Stimulated activated naive CD4-positive, alpha-beta T cell (primary cell): ENCODE measurements at places on chromosomes 5 and 9.

GRCh38 chr9:79255651-79256260 is 316.0 kb upstream of the TLE4 start:
- DNase-seq, result no peak

GRCh38 chr9:70921136-70921535 is 200.3 kb downstream of the TRPM3 start:
- no peak for DNase-seq

DNA sequence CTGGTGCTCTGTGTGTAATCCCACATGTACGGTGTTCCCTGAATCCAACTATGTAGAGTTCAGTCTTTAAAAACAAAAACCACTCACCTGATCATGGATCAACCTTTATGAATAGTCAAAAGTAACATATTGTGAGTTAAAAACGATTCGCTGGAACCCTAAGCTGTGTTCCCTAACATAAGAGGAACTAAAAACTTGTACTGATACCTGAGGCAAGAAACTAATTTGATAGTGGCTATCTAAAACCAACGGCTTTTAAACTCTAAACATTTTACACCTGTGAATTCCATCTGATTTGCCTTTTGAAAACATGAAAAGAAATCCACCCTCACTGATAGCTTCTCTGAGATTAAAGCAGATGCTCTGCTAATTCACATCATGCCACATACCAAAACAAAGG is 101.5 kb downstream of the DEPDC1B start:
- no peak for DNase-seq

GRCh38 chr5:178058321-178059012 is 54.9 kb upstream of the N4BP3 start:
- DNase-seq, result no peak

GRCh38 chr5:143148771-143149170 is 254.7 kb downstream of the NR3C1 start:
- no peak for DNase-seq

GRCh38 chr9:892123-892522 is 50.6 kb downstream of the DMRT1 start:
- DNase-seq, result no peak

DNA sequence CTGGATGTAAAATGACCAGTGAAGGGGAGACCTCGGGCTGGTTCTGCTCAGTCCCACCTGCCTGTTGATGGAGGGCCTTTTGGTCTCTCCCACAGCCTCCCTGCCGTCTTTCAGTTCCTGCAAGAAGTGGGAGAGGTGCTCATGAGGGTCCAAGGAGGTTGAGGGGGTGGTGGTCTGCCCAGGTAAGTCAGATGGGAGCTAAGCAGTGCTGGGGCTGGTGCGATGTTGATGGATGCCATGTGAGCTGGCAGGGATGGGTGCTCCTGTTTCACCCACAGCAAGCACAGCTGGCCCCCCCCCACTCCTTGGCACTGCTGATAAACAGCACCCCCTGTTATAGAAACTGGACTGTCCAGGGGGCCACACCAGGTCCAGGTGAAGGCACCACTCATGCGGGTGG is 145.6 kb downstream of the NSG2 start:
- no peak for DNase-seq

DNA sequence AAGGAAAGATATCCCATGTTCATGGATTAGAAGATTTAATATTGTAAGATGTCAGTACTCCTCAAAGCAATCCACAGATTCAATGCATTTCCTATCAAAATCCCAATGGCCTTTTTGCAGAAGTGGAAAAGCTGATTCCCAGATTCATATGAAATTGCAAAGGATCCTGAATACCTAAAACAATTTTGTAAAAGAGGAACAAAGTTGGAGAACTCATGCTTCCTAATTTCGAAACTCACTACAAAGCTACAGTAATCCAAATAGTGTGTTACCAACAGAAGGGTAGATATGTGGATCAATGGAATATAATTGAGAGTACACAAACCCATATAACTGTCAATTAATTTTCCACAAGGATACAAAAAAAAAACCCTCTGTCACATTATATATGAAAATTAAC is 154.3 kb upstream of the ZNF618 start:
- no peak for DNase-seq

- DNase-seq, result no peak
Observed at GRCh38 chr9:112586599-112587155, 100.0 kb downstream of the KIAA1958 start.

- DNase-seq, result no peak
Observed at GRCh38 chr5:170410401-170410800, 21.2 kb upstream of the KCNMB1 start.

DNA sequence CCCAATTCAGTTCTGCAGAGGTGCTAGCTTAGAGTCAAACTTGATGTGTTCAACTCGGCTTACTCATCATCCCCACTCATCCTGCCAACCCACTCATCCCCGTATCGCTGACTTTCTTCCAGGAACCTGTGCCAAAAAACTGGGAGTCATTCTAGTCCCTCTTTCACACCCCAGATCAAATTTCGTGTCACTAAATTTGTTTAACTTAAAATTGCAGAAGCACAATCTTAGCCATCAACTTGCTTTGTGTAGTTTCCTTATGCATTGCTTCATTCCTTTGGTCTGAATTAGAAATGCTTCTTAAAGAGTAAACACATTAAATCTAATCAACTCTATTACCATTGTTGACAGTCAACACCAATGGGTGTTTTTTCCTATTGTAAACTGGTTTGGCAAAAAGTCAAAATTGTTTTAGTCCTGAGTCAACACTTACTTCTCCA is 162.4 kb downstream of the TTC39B start:
- no peak for DNase-seq

GRCh38 chr5:59367791-59368394 is 525.6 kb downstream of the PDE4D start:
- DNase-seq, result peak; percentile 1

DNA sequence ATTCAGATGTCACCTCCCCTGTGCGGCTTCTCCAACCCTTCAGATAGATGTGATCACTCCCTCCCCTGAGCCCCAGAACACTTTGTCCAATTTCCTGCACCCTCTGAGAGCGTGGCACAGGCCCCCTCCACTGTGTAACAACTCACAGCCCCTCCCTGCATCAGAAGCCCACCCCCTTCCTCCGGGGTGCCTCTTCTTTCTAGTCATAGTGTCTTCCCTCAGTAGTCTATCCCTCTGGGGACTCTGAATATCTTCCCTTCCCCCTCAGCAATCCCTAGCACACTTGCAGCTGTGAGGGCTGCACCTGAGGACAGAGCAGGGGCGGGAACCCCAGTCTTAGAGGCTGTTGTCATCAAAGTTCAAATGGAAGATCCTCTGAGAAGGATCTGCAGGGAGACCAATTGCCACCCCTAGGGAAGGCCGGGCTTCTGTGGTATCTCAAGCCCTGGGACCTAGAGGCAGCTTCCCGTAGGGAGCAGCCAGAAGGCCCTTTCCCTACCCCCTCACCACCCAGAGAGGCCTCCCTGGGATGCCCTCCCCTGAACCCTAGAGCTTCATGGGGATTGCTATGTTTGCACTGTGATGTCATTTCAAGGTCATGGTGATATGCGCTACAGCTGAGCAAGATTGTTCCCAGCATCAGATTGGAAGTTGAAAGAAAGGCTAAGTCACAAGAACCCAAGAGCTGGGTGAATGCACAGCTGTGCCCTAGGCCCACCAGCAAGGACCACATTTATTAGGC is 70.7 kb downstream of the THBS4 start:
- DNase-seq, result no peak

GRCh38 chr5:32031089-32031488 is 143.0 kb downstream of the GOLPH3 start:
- DNase-seq, result no peak

DNA sequence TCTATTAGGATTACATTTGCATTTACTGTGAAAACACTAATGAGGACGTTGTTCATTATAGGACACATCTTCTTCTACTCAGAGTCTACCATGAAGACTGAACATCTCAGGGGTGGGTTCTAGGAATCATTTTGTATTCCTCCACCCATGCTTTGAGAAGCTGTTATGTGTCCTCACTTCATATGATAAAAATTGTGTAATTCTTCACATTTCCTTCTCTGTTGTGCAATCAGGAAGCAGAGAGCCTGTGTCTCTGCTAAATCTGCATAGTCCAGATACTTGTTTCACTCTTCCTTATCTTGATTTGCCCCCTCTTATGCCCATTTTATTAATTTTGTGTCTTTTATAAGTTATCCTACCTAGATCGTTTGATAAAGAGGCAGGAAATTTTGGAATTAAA is 97.8 kb upstream of the IQGAP2 start:
- DNase-seq, result no peak

DNA sequence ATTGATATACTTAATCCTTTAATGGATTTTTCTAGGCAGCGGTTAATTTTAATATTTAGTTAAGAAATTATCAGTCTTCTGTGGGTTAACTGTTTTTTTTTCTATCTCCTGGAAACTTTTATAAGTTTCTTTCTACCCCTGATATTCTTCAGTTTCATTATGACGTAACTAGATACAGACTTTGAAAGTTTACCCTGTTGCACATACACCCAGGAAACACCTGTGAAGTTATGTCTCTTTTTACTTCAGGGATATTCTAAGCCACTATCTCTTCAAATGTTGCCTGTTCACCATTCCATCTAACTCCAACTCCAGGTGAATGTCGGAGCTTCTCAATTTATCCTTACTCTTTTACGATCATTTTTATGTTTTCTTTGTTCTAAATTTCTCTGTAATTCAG is 329.0 kb downstream of the ICE1 start:
- no peak for DNase-seq

GRCh38 chr5:94736498-94736897 is 118.0 kb downstream of the SLF1 start:
- no peak for DNase-seq

- no peak for DNase-seq
Observed at GRCh38 chr5:122291000-122291901, 20.8 kb upstream of the SNCAIP start.

DNA sequence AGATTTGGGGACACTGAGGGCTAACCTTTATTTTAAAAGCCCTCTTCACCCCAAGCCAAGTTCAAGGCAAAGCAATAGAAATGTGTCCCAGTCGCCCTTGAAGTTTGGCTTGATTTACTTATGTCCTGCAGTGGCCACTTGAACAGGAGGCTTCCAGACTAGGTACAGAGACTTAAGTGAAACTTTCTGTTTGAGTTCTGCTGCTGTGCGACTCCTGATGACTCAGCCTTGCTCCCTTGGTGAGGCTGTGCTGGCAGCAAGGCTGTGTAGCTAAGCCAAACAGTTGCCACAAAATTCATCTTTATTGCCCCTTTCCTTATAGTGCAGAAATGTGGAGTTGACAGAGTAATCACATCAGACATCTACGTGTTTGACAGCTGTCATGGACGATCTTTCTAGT is 68.8 kb upstream of the NTRK2 start:
- DNase-seq, result no peak

- no peak for DNase-seq
Observed at GRCh38 chr5:126744836-126745235, 32.1 kb upstream of the LMNB1 start.

GRCh38 chr5:1975898-1976765 is 93.4 kb upstream of the IRX4 start:
- no peak for DNase-seq

DNA sequence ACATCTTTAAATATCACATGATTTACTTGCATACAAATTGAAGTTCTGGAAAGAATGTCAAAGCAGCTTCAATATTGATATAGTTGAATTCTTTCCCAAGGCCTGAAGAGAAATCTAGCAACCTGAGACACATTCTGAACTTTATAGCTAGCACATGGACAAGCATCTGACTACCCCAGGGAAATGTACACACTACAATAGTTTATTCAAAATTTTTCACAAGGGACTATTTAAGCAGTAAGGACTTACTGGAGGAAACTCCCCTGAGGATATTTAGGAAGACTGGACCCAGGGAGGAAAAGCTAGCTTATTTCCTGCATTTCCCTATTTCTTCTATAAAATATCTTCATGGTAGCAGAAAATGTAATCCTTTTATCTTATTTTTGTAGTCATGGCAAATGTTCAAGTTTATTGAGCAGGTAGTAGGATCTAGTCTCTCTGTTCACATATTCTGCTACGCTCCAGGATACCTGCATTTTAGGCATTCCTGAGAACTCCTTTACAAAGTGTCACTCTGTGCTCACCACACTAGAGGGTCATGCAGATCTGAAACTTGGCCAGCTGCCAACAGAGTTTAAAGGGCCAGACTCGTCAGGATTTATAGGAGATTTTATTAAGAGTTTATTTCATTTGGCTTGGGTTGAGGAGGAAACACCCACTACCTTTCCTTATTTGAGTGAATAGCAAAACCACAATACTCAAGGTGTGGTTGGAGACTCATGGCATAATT is 348.4 kb upstream of the FTMT start:
- no peak for DNase-seq

- no peak for DNase-seq
Observed at GRCh38 chr5:174083056-174083827, 37.7 kb downstream of the NSG2 start.

GRCh38 chr9:137494550-137495351 is 35.6 kb upstream of the NSMF start:
- no peak for DNase-seq

- no peak for DNase-seq
Observed at GRCh38 chr9:6632516-6633183, 12.9 kb downstream of the GLDC start.

GRCh38 chr9:13568841-13569601 is 289.5 kb upstream of the MPDZ start:
- no peak for DNase-seq

DNA sequence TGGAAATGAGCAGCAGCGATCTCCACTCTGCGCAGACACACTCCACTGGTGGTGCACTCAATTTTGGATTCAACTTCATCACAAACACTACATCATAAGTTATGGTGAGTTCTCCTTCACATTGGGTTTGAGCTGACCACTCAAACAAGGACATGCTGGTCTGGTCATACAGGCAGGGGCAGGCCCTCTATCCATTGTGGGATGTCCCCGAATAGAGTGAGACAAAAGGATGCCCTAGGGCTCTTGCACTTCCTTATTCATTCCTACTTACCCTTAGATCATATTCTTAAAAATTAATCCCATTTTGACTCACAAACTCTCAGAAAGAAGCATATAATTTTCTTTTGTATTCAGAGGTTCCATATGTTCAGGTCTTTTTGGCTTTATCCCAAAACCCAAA is 16.3 kb upstream of the PJA2 start:
- DNase-seq, result no peak

- DNase-seq, result no peak
Observed at GRCh38 chr5:154782812-154783592, 27.8 kb downstream of the LARP1 start.

DNA sequence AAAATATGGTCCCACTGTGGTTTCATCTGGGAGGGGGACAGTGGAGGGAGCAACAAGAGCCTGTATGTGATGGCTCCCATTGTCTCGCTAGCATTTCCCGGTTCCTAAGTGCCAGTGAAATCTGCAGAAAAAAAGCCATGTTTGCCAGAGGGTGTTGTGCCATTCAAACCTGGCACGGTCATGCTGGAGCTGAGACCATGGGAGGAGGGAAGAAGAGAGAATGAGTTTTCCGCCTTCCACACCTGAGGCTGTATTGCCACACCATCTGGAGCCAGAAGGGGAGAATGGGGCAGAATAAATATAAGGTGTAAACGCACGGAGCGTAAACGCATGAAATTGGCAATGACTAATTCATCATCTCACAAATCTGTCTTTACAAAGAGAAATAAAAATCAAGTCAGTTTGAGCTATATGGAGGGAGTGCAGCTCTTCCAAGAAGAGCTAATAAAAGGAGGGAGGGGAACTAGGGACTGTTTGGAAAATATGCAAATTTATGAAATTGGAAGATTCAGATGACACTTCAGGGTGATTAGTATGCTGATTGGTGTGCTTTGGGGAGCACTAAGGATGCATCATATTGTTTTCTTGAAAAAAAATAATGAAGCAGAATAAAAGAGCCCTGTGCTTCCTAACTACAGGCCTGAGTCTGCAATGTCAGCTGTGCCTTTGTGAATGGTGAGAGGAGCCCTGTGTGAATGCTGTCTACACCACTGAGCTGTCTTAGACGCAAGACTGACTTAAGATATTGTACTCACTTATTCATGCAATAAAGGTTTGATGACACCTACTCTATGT is 237.9 kb downstream of the NSG2 start:
- no peak for DNase-seq
